AG10803 (cell line): ENCODE measurements at places on chromosomes 16 and 17.

DNA sequence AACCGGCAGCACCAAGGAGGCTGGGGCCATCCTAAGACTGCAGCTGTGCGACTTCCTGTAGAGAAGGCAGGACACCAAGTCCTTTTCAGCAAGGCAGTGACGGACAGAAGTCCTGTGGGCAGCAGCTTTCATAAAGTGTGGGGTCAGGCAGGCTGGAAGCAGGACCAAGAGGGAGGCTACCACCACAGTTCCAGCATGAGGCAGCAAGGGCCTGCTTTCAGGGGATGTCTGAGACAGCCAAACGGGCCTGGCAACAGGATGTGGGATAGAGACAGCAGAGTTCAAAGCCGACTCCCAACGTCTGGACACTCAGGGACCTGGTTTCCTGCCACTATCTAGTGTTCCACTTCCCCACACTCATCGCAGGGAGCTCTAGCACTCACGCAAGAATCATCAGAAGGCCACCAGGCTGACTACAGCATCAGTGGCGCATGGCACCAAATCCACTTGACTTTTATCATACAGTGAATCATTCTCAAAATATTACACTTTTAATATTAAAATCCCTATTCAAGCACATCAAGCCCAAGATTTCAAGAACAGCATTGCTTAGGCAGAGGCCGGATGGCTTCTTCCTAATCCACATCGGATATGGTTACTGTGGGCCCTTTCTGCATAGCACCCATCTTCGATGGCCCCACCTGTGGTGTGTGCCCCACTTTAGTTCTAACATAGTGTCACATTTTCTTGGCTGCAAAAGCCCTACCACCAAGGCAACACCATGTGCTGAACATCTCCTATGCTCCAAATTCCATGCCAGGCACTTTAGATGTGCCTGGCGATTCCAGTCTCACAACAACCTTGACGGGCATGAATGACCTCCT, 5.2 kb downstream of the USP7 start:
- peak; percentile 76 for DNase-seq

- no peak for DNase-seq
Measured at GRCh38 chr17:32443827-32444300, 446 bp upstream of the PSMD11 start.

DNA sequence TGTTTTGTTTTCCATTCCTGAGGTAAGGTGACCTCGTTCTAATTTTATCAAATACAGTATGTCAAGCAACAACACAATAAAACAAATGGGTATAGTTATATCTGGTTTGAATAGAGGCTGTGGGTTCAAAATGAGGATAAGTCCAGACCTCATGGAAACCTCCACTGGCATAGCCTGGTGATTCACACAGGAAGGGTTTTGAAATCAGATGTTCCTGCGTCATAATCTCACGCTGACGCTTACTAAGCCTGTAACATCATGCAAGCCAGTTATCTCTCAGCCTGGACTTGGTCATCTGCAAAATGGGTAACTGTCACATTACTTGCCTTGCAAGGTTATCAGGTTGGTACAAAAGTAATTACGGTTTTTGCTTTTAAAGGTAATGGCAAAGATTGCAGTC, 1056.3 kb upstream of the EEF2KMT start:
- DNase-seq: no peak

DNA sequence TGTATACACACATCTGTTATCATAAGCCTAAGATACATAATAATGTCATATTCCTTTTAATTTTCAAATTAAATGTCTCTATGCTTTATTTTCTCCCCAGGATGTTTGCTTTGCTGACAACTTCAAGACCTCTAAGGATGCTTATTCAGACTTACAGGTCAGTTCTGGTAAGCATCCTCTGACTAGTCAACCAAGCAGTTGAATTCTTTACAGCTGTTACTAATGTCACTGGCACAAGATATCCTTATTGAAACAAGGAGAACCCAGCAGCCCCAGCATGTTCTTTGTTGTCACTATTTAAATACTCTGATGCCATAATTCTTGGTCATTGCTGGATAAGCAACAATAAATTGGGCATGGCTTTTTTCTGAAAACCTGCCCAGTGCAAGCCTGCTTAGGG, 232.3 kb upstream of the PMFBP1 start:
- DNase-seq: peak; percentile 25

DNA sequence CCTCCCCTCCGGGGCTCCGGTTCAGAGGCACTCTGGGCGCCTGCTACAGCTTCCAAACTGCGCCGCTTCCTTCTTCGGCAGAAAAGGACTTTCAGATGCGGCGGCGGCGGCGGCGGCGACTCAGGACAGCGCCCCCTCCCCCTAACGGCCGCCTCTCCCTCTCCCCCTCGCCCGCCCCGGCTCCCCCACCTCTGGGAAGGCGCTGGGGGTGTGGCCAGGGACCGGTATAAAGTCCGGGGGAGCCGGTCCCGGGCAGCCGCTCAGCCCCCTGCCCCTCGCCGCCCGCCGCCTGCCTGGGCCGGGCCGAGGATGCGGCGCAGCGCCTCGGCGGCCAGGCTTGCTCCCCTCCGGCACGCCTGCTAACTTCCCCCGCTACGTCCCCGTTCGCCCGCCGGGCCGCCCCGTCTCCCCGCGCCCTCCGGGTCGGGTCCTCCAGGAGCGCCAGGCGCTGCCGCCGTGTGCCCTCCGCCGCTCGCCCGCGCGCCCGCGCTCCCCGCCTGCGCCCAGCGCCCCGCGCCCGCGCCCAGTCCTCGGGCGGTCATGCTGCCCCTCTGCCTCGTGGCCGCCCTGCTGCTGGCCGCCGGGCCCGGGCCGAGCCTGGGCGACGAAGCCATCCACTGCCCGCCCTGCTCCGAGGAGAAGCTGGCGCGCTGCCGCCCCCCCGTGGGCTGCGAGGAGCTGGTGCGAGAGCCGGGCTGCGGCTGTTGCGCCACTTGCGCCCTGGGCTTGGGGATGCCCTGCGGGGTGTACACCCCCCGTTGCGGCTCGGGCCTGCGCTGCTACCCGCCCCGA, at the start of gene IGFBP4:
IGFBP4 (plus strand) TSS at position 255 of the 792 bp plus-strand sequence; CDS start at position 541, 286 bp downstream.
- DNase-seq: peak; percentile 77

- DNase-seq: peak; percentile 53
Measured at GRCh38 chr17:44677136-44677535, 12.4 kb downstream of the CCDC43 start.

GRCh38 chr17:39284685-39285084, 58.9 kb upstream of the STAC2 start:
- no peak for DNase-seq

DNA sequence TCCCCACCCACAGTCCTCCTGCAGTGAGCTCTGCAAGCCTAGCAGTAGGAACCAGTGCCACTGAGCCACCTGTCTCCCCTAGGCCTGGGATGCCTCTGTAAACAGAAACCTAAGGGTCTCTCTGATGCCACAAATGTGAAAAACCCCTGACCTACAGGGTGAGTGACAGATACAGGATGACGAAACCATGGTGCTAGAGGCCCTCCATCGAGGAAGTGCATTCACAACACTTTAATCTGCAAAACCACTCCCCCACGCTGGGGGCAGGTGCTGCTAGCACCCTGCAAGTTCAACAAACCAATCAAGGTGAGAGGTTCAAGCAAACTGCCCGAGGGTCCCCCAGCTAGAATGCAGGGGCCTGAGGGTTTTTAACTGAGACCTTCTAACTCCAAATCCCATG, 59.5 kb downstream of the CDYL2 start:
- no peak for DNase-seq

GRCh38 chr17:29620779-29621500, 1.8 kb downstream of the CORO6 start:
- DNase-seq: no peak

DNA sequence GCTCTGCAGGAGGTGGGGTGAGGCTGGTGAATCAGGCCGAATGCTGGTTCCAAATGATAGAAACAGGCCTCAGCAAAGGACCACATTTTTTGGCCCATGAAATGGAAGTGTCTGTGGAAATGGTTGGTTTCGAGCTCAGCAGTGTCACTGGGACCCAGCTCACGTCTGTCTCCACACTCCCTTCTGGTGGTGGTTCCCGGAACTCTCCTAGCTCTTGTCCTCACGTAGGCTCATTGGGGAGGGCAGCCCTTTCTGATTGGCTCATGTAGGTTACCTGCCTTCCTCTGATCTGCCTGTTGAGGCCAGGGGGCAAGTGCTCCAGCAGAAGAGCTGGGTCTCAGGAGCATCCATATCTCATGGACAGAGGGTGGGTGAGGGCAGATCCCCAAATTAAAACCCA, 4.0 kb downstream of the ALG1 start:
- DNase-seq: no peak

DNA sequence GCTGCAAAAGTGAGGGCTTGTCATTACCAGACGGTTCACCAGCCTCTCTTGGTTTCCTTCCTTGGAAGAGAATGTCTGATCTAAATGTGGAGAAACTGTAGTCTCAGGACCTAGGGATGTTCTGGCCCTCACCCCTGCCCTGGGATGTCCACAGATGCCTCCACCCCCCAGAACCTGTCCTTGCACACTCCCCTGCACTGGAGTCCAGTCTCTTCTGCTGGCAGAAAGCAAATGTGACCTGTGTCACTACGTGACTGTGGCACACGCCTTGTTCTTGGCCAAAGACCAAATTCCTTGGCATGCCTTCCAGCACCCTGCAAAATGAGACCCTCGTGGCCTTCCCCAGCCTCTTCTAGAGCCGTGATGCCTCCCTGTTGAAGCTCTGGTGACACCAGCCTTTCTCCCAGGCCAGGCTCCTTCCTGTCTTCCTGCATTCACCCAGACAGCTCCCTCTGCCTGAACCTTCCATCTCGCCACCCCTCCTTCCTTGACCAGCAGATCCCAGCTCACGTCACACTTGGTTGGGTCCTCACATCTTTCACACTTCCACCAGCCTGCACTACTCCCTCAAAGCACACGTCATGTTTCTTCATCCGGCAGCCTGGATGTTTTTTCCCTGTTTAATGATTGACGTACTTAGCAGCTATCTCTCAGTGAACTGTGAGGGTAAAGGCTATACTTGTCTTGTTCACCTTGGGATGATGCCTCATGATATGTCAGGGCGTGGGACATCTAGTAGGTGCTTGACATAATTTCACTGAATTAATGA, 4.3 kb downstream of the ZNF768 start:
- DNase-seq: no peak

GRCh38 chr16:11673091-11674000, 5.1 kb downstream of the SNN start:
- DNase-seq: no peak

GRCh38 chr16:77409311-77409710, 25.5 kb downstream of the ADAMTS18 start:
- DNase-seq: no peak

DNA sequence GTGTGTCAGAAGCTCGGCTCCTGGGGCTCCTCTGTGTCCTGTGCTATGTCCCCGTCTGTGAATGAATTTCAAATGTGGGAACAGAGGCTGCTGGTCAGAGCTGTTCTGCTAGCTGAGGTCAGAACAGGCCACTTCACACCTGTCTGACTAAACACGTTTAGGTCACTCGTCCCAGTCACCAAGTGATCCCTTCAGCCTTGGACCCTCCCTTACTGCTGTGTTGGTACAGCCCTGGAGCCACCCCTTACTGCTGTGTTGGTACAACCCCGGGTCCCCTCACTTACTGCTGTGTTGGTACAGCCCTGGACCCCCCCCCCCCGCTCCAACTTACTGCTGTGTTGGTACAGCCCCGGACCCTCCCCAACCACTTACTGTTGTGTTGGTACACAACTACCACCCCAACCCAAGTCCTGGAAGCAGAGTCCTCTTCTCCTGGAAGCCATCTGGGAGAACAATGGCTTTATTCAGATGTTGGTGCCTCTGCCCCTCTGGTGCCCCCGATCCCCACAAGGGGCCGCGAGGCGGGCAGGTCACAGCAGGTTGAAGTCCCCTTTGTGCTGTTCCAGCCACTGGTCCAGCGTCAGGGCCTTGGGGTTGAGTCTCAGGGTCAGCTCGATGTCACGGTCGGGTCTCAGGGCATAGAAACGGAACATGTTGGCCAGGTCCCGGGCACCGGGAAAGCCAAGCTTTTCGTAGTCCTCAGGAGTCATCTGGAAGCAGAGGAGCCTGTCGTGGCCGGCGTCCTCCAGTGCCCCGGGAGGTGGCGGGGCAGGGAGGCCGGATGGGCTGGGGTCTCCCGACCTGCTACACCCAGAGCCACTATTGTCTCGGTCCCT, 13.0 kb downstream of the NMRAL1 start:
- no peak for DNase-seq

DNA sequence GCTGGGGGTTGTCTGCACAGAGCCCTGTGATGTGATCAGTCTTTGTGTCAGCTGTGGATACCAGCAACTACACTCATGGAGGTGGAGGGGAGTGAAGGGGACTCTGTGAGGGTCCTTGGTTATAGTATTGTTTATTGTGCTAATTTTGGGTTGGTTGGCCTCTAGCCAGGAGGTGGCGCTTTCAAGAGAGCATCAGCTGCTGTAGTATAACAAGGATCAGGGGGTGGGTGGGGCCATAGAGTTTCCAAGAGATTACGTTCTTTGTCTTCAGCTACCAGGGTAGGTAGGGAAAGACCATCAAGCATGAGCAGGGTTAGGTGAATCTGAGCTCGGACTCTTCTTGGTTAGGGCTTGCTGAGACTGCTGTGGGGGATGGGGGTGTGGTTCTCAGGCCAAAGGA, 97.1 kb upstream of the HS3ST3A1 start:
- DNase-seq: no peak

- no peak for DNase-seq
Measured at GRCh38 chr17:13181683-13182082, 163.9 kb upstream of the ELAC2 start.

DNA sequence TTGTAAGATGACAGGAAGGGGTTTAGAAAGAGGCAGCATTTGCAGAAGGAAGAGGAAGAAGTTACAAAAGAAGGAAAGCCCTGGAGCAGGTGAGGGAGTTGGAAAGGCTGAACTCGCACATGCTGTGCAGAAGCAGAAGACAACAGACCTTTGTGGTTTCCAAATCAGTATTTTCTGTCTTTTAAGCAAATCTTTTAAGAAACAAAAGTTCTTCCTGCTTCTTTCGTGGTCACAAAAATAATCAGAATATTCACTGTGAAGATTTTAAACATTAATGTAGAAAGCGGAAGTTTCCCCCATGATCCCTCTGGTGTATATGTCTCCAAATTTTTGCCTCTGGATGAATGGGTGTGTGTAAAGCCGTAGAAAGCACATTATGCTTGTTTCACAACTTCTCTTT, 25.8 kb downstream of the ZNRF1 start:
- DNase-seq: no peak

GRCh38 chr17:48102798-48103715, 1.8 kb upstream of the CBX1 start:
- no peak for DNase-seq

GRCh38 chr16:22786284-22786683, 27.7 kb upstream of the HS3ST2 start:
- DNase-seq: no peak

- DNase-seq: no peak
Measured at GRCh38 chr17:76584427-76585032, 1.1 kb downstream of the ST6GALNAC2 start.

- no peak for DNase-seq
Measured at GRCh38 chr17:44361292-44362260, 2.1 kb downstream of the FAM171A2 start.

DNA sequence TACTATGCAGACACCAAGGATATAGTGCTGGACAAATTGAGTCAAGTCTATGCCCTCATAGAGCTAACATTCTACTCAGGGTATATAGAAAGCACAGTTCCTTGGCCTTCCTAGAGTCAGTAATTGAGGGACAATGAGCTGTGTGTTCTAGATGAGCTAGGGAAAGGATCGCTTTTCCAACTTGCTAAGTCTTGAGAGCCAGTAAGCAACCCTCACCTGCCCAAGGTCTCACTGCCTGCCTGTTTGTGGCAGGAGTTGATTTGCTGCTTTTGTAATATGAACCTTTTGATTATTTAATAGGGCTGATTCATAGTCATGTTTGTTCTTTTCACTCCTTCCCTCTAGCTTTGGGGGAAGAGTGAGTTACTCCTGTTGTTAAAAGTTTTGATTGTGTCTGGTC, 6.5 kb downstream of the DDX42 start:
- no peak for DNase-seq

GRCh38 chr16:11236461-11237254, 19.3 kb downstream of the SOCS1 start:
- no peak for DNase-seq
